Hepatic stellate cell (primary cell): ENCODE measurements at places on chromosomes 6 and 20.

- no peak for DNase-seq
Measured at GRCh38 chr6:119024111-119024510, 54.4 kb downstream of the FAM184A start.

DNA sequence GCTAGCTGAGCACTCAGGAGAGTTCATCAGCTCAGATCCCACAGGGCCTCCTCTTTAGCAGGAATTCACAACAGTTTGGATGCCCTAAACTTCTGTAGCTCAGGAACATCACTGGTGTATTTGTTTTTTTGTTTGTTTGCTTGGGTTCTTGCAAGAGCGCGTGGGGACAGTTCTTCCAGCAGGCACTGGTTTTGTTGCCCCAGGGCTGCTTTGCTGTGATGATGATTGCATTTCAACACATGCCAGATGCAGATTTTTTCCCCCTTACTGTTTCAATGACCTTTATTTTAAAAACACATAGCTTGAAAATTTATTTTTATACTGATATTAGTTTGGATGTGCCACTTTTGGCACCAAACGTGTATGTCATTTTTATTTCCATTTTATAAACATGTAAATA lies 77.1 kb downstream of the DHX35 start:
- no peak for DNase-seq

DNA sequence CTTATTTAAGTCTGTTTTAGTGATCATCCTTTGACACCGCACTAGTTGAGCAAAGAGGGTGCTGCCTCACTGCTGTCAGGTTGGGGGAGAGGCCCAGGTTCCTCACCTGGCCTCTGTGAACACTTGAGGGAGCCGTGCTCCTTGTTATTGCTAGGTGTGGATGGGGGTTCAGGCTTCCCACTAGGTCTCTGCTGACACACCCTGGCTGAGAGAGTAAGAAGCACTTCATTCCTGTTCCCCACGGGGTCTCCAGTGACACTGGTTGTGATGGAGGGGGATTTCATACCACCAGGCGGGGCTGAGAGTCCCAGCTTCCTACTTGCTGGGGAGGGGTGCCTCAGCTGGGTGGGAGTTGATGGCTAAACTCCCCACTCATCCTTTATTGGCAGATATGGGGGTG lies 11.1 kb upstream of the NOTCH4 start:
- no peak for DNase-seq

GRCh38 chr6:145309842-145310535 lies 425.3 kb downstream of the EPM2A start:
- DNase-seq: no peak

DNA sequence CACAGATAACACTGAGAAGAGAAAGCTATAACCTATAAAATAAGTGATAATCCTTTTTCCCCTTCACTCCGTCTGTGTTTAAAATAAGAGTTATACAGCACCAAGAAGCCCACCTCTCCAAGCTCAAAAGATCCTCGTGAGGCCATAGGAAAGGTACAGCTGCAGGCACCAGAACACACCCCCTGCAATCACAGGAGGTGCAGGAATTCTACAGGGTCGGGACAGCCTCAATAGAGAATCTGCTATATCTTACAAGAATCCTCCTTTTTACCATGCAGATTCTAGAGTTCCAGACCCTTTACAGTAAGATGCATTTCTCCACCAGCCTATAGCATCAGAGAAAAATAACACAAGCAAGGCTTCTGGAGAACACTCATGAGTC lies 5.0 kb upstream of the ADGRF1 start:
- DNase-seq: no peak

GRCh38 chr6:136405420-136406029 lies 115.9 kb upstream of the BCLAF1 start:
- no peak for DNase-seq

- DNase-seq: peak; percentile 80
Measured at GRCh38 chr20:47334022-47334551, 22.4 kb downstream of the ZMYND8 start.

DNA sequence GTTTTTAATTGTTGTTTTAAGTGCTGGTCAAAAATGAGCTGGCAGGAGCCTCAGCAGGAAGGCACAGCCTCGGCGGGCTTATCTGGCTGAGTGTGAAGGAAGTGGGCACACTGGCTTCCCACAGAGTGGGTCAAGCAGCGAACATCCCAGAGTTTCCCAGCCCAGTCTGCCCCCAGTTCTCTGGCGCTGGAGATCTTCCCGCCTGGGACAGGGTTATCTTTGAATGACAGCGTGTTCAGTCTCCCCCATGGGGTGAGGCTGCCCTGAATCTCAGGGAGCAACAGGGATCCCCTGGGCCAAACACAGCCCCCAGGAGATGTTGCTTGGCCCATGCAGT lies 122.2 kb upstream of the PTPN1 start:
- DNase-seq: no peak

- peak; percentile 98 for DNase-seq
Measured at GRCh38 chr20:63740627-63741353, 1.2 kb downstream of the SLC2A4RG start.

DNA sequence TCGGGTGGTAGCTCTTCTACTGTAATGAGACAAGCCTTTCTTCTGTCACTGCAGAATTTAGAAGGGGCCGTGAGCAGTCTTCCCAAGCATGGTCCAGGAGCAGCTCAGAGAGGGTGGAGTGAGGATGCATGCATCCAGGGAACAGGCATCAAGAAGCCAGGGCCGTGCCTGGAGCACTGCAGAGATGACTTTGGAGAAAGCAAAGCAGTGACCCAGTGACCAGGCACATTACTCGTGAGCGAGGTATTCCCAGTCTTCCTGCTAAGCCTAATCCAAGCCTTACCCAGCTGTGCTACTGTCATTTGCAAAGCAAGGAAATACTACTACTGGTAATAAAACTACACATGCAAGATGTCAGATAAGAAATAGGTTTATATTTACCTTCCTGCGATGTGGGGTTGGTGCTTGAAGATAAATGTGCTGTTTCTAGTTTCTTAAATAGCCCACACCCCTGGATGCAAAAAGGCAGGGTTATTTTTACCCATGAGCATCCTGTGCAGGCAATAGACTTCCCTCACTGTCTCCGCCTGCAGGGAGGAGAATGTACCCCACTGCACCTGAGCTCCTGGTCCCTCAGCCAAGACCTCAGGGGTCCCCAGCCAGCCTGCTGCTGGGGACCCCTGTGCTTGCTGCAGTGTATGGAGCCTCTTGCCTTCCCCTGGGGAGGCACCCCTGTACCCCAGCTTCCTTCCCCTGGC lies 62.9 kb downstream of the SSR1 start:
- DNase-seq: no peak

DNA sequence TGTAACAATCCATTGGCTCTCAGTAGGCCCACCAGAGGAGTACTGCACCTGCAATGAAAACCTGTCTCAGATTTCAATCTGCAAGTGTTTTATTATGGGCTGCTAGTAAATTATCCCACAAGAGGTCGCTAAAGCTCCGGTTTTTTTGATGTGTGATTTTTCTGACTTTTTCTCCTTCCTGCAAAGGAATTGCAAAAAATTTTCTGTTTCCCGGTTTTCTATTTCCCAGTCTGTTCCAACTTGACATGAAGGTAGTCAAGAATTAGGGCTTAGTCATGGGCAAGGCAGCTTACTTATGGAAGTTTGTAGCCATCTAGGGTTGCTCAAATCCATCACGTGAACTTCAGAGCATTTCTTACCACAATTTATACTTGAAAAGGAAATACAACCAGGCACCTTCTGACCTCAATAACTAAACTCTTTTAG lies 38.5 kb upstream of the AHI1 start:
- peak; percentile 27 for DNase-seq

DNA sequence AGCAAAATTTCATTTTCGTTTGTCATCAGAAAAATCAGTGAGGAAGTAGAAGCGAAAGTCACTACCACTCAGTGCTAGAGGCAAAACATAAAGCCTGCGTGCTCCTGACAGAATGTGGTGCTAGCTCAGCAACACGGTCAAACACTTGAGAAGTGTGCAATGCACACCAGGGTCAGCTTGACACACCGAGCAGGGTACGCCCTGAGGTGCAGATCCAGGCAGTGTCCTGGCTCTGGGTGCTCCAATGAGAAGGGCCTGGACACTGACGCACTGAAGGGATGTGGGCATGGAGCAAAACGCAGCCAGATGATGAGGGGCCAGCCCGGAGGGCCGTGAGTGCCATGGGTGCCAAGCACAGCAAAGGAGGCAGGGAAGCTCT lies 5.9 kb downstream of the RNASET2 start:
- no peak for DNase-seq

DNA sequence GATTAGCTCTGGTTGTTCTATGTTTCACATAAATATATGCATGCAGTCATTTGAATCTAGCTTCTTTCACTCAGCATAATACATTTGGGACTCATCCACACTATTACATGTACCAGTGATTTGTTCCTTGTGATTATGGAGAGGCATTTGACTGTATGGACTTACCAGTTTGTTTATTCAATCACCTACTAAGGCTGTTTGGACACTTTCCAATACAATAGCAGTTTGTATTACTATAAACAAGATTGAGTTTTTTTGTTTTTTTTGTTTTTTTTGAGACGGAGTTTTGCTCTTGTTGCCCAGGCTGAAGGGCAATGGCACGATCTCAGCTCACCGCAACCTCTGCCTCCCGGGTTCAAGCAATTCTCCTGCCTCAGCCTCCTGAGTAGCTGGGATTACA lies 109.8 kb upstream of the DST start:
- DNase-seq: no peak

GRCh38 chr6:151502499-151502898 lies 8.7 kb downstream of the CCDC170 start:
- peak; percentile 38 for DNase-seq

DNA sequence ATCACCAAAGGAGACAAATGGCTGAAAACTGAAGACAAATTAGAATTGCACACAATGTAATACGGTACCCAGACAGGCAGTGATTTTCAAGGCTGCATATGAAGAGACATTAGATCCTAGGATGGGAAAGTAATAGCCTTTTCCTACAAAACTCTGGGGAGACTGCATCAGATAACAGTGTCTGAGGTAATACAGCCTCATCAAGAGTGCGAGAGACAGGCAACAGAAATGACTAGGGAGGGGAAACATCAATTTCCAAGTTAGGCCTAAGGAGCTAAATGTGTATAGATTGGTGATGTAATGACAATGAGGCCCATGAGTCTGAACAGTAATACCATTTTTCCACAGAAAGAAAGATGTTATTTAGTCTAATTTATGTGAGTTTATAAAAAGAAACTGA lies 200.3 kb downstream of the HTR1B start:
- DNase-seq: no peak

DNA sequence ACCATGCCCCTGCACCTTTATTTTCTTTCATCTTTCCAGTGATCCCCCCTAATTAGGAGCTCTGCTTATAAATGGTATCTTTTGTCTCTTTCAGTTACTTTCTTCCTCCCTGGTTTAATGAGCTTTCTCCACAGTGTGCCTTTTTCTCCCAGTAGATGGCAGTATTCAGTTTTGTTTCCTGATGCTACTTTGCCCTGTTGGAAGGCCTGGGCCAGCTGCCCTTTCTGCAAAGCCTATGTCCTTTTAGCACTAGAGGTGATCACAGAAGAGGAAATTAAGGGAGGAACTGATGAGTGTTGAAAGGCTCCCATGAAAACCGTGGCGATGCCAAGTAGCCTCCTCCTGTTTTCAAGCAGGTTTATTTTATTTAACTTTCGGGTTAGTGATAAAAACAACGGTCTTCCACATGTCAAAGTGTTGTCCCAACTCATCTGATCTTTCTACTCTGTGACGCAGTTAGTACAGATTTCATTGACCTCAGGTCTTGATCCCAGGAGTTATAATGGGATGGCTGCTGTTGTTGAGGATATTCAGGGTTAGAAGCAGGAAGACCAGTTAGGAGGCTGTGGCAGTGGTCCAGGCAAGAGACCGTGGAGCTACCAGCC lies 184.2 kb upstream of the BMP2 start:
- peak; percentile 18 for DNase-seq

DNA sequence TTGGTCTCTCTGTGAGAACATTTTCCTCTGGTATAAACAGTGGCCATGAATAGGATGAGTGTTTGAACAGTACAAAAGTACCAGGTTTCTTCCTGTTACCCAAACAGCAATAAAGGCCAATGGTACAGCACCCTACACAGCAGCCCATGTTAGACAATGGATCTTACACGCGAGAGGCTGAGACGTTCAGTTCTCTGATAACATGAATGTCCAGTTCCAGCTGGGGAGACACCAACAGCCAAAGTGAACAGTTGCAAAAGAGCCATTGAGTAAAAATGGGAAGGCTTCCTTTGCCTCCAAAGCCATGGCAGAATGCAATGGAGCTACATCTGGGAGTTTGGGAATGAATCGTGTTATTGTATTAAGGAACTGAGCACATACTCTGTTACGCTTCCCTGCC lies 246.8 kb upstream of the SGK1 start:
- DNase-seq: no peak

DNA sequence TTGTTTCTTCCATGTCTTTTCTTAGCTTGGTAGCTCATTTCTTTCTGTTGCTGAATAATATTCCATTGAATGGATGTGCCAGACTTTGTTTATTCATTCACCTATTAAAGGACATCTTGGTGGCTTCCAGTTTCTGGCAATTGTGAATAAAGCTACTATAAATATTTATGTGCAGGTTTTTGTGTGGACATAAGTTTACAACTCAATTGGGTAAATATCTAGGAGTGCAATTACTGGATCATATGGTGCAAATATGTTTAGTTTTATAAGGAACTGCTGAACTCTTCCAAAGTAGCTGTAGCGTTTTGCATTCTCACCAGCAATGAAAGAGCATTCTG lies 16.8 kb upstream of the SDCBP2 start:
- DNase-seq: no peak

DNA sequence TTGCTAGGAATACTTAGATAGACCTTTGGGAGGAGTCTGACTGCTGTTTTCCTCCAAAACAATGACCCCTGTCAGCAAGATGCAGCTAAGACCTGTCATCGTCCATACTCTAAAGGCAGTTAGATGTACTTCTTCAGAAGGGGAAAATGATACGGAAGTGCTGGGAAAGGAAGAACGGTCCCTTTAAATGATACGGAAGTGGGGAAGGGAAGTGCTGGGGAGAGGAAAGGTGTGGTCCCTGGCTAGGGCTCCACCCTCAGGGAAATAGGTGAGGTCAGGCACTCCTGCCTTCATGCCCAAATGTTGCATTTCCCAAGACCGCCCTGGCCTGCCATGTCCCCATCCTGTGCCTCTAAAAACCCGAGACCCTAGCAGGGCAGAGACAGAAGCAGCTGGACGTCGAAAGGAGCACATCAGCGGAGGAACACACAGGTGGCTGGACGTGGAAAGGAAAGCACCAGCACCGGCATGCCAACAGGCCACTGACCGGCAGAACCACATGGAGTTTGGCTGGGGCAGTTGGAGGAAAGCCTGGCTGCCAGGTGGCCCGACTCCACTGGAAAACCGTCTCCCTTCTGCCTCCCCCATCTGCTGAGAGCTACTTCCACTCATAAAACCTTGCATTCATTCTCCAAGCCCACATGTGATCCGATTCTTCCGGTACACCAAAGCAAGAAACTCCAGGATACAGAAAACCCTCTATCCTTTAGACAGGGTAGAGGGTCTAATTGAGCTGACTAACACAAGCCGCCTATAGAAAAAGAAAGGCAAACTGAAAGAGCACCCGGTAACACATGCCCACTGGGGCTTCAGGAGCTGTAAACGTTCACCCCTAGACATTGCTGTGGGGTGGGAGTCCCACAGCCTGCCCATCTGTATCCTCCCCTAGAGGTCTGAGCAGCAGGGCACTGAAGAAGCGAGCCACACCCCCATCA lies 94.6 kb downstream of the FAXC start:
- no peak for DNase-seq

- no peak for DNase-seq
Measured at GRCh38 chr6:42038163-42038562, 12.2 kb upstream of the TAF8 start.

GRCh38 chr6:89011436-89011835 lies 48.0 kb upstream of the RNGTT start:
- no peak for DNase-seq
